ENCODE measurements at places on chromosomes 12 and 14.

- no peak for DNase-seq
These were observed 256.4 kb upstream of the PWP1 start for GRCh38 chr12:107429006-107429705.

- DNase-seq: no peak
These were observed 9.3 kb downstream of the ZNF385A start for GRCh38 chr12:54375259-54375579.

GRCh38 chr12:103742349-103742932 lies 98.6 kb downstream of the NT5DC3 start:
- no peak for DNase-seq

- DNase-seq: no peak
These were observed 103.1 kb downstream of the UNC79 start for GRCh38 chr14:93533842-93534241.

GRCh38 chr12:96434107-96434506 lies 33.9 kb upstream of the CDK17 start:
- peak; percentile 97 for DNase-seq

GRCh38 chr12:64102339-64102738 lies 119.8 kb downstream of the KICS2 start:
- DNase-seq: peak; percentile 72

DNA sequence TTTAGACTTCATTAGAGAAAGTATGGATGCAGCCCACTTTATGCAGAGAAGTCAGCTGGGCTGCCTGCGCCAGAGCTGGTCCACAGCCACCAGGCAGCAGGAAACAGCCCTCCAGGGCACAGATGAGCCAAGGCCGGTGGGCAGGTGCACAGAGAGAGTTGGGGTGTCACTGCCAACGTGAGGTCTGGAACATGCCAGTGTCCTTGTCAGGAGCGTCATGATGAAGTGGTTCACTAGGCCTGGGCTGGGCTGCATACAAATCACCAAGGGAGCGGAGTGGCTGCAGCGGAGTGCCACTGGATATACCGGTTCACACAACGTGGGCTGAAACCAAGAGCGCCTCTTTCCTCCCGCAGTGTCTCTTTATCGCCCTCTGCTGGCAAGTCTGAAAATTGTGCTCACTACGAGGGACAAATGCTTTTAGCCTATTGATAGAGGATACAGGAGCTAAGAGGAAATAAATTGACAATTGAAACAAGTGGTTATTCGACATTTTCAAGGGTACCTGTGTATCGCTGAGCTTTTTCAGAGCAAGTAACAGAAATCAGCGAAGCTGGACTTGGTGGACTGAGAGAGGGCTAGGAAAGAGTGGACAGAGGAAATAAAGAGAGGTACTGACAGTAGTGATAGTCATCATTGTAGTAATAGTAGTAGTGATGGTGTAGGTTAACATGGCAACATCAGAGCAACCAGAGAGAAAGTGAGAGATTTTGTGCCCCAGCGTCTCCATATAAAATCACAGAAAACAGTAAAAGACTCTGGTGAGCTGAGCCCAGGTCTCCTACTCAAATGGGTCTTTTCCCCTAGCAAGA lies 52.0 kb upstream of the ITPR2 start:
- DNase-seq: peak; percentile 74

GRCh38 chr14:102469261-102469660 lies 40.3 kb downstream of the ANKRD9 start:
- no peak for DNase-seq

DNA sequence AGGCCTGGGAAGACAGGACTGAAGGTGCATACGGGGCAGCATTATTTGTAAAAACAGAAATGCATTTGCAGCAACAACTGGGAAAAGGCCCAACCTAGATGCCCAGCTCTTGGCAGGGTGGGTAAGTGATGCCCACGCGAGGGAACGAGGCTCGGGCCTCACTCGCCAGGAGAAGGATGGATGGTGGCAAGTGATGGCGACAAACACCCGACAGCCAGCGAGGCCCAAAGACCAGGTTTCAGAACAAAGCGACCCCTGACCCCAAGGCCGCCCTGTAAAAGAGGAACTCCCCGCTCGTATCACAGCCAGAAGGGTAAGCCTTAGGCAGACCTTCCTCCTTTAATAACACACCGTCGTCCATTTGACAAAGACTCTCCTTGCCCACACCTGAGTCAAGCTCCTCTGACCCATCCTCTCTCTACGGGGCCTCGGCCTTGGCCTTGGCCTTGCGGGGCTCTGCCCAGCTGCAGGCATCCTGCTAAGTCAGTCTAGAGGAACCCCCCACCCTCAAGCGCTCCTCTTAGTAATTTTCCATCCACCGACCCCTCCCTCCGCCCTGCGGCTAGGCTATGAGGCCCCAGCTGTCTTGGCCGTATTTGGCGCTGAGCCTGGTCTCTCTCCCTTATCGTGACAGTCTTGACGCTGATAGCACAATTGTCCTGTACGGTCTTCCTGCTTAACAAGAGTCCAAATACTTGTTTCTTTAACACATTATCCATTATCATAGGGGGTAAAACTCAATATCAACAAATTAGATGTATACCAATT lies 80.2 kb downstream of the NCOR2 start:
- no peak for DNase-seq

DNA sequence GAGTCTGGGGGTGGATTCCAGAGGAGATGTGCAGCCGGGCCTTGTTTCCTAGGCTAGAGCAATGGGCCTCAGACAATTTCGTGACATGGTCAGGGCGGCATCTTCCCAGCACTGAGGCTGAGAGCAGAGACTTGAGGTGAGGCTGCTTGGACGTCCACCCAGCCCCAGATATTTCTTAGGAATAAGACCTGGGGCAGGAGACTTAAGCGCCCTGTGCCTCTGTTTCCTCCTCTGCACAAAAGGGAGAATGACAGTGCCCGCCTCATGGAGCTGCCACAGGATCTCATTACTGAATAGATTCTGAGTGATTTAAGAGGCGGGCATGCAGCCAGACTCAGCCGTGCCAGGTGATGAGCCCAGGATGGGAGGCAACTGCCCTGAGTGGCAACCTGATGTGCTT lies 297.9 kb upstream of the SFSWAP start:
- no peak for DNase-seq

GRCh38 chr14:61329478-61330051 lies 8.2 kb downstream of the PRKCH start:
- no peak for DNase-seq

DNA sequence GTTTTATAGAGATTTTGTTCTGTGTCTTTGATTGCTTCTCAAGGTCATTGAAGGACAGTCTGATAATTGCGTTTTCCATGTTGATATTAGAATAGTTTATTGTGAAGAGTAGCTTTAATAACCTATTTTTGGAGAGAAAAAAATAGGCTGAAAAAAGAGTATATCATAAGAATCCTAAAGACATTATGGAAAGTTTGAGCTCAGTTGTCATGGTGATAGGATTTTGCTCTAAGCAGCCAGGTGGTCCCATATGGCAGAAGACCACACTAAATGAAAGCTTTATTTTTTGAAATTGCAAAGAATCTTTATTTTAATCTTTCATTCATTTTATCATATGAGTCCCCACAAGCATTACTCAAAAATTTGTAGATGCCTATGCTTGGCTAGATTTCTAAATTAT lies 358.9 kb upstream of the NAV3 start:
- no peak for DNase-seq

DNA sequence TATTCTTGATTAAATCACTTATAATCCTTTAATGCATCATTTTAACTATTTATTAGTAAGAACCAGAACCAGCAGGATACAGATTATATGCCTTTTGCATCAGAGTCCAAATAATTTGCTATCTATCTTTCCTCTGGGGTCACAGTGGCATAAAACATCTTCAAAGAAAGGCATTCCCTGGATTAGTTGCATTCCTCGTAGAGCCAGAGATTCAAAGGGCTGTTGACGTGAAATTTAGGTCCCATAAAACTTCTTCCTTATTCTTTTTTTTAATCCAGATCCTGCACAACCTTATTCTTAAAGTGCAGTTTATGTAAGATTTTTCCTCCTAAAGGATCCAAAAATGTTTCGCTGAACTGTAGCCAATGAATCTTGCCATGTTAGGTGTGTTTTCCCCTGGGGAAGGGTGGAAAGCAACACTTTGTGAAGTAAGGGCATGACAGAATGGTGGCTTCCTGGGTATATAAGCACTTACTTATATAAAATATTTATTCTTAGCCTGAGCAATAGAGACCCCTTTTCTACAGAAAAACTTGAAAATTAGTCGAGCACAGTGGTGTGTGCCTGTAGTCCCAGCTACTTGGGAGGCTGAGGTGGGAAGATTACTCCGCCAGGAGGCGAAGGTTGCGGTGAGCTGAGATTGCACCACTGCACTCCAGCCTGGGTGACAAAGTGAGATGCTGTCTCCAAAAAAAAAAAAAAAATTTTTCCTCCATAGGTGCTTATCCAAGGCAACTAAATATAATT lies 208.7 kb downstream of the PCNX1 start:
- DNase-seq: no peak

DNA sequence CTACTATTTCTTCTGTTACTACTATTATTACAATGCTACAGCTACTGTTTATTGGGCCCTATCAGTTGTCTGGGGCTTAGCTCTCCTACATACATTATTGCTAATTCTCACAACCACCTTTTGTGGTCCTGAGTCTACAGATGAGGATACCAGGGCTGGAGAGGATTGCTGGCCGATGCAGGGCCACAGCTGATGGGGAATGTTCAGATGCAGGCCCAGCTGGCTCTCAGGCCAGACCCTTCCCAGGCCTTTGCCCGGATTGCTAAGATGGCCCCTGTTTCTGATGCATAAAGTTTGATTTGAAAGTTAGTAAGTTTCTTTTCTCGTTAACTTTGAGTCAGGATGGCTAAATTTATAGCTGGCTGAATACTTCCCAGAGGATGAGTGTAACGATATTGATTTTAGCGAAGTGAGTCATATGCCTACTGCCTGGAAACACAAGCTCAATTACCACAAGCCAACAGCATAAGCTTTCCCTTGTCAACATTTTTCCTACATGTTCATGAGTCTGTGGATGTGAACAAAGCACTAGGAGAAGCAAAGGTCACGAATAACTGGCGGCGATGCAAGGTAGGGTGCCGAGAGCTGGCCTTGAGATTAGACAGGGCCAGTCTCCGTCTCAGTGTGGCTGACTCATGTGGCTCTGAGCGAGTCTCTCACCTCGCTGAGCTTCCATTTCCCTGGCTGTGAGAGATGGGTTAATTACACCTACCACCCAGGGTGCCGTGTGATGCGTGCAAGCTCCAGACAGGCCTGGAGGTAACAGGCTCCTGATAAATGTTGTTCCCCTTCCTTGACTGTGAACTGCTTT lies 111.0 kb downstream of the BEGAIN start:
- peak; percentile 99 for DNase-seq

DNA sequence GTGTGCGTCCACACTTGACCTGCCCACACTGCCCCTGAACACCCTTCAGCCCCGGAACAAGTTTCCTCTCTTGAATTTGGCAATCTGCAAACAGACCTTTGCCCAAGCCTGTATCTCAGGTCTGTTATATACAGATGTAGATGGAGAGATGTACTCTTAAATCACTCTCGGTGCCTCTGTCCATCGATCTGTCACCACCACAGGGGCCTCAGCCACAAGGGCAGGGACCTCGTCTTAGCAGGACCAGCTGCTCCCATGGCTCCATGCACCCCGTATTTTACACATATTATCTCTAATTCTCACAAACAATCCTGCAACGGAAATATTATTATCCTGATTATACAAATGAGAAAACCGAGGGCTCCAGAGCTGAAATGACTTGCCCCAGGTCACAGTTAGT lies 313.4 kb downstream of the BCL11B start:
- no peak for DNase-seq

- DNase-seq: no peak
These were observed 337.4 kb upstream of the FKBP4 start for GRCh38 chr12:2457215-2457932.

DNA sequence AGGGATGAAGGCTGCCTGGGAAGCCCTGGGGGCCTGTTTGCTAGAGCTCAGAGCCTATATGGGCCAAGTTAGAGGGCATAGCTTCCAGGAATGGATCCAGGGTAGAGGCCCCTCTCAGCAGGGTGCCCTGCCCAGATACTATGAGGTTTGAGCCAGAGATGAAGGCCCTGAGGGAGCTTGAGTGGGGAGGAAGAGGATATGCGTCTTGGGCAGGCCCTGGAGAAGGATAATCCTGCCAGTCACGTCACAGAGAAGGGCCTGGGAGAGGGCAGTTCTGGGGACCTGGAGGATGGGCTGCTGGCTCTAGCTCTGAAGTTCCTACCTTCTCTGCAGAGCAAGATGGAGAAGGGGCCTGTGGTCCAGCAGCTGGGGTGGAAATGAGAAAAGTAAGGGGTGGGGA lies 5.9 kb upstream of the CACNB3 start:
- no peak for DNase-seq

DNA sequence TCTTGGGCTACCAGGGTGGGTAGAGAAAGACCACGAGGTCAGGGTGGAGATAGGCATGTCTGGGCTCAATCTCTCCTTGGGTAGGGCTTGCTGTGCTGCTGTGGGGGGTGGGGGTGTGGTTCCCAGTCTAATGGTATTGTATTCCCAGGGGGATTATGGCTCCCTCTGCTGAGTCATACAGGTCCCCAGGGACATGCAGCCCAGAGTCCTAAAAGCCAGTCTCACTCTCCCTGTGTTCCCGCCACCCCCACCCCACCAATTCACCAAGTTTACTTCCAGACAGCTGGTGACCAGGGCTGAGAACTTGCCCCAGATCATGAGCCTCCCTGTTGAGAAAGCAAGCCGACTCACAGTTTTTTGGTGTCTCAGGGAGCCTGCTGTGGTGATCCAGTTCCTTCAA lies 367.6 kb downstream of the C12orf75 start:
- DNase-seq: peak; percentile 22

- peak; percentile 67 for DNase-seq
These were observed 1.1 kb downstream of the SAV1 start for GRCh38 chr14:50666772-50667683.

GRCh38 chr14:67391268-67391667 lies 20.7 kb downstream of the PLEK2 start:
- no peak for DNase-seq

DNA sequence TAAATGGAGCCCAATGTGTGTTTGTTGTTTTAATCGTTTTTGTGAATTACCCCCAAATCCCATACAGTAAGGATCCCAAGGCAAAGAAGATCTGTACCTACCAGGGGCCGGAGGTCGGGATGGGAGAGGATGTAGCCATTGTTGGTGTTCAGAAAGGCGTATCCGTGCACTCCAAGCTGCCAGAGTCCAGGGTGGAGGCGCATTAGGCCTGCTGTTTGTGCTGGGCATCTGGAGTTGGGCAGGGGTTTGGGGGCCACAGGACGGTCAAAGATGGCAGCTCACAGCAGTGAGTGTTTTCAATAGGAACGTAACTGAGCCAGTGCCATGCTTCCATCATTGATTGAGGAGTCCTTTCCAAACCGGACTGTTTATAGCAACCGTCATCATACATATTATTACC lies 40.2 kb downstream of the CACNA2D4 start:
- no peak for DNase-seq

DNA sequence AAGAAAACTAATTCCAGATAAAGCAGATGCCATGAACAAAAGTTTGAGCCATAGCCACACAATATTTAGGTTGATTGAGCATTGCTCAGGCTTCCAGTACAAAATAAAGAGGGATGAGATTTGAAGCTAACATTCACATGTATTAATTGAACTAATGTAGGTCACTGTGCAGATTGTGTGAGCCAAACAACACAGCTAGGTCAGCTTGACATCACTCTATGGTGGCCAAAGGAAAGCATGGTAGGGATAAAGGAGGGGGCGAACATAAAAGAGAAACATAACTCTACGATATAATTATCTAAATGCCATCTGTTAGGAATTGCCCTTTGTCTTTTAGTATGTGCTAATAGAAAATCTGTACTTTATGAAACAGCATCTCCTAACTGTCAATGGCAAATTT lies 477.7 kb upstream of the SYT1 start:
- no peak for DNase-seq

- DNase-seq: peak; percentile 82
These were observed 31.9 kb downstream of the KCTD10 start for GRCh38 chr12:109445191-109445609.
